ENCODE measurements at places on chromosomes 1 and 21.

DNA sequence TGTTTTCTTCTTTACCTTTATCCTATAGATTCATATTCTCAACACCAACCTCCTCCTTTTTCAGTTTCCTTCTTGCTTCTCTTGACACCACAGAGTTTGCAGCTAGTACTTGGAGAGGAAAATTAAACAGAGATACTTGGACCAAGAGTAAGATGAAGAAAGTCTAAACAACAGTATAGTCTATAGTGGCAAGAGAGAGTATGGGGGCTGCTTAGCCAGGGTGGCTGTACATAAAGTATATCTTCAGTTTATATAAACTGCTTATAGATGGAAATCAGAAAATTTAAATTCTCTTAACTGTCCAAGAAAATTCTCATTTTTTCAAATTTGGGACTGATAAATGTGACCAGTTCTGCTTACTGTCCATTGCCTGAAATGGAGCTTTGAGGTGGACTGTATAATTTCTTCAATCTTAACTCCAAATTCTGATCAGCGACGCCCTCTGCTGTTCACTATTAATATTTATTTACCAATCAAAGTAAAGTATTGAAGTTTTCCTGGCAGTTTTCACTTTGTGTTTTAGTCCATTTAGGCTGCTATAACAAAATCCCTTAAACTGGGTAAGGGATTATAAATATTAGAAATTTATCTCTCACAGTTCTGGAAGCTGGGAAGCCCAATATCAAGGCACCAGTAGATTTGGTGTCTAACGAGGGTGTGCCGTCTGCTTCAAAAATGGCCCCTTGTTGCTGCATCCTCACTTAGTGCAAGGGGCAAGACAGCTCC, 14.8 kb upstream of the METTL18 start:
- DNase-seq = no peak

GRCh38 chr1:89672489-89673183, 39.7 kb downstream of the LRRC8C start:
- DNase-seq = no peak

GRCh38 chr1:229019663-229020271, 251.1 kb upstream of the RAB4A start:
- no peak for DNase-seq

DNA sequence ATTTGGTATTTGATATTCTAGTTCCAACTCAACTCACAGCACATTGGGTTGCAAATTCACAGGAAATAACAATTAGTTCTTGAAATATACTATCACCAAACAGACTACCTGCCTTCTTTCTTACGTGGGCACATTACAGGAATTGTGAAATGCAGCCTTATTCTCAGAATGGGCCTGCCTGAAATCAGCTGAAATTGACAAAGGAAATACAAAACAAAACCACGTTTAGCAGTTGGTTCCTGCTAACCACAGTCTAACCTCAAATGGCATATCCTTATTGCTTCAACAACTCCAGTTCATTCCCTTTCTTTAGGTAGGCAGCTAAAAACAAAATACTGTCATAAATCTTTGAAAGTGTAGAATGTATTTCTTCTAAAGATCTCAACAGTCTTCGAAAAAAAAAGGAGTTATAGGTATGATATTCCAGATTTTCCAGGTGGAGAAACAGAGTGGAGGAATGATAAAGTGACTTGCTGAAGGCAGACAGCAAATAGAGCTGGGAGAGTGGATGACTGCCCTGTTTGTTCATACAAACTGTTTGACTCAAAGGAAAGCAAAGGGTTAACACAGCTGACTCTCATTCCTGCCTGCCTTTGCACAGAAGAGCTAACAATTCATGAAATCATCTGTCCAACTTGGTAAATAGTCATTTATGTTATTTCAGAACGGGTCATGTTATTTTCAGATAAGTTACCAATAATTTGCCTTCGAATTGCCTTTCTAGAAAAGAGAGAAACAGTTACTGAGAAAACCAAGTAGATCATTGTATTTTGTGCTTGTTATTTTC, 1.6 kb upstream of the GREM2 start:
- no peak for DNase-seq

DNA sequence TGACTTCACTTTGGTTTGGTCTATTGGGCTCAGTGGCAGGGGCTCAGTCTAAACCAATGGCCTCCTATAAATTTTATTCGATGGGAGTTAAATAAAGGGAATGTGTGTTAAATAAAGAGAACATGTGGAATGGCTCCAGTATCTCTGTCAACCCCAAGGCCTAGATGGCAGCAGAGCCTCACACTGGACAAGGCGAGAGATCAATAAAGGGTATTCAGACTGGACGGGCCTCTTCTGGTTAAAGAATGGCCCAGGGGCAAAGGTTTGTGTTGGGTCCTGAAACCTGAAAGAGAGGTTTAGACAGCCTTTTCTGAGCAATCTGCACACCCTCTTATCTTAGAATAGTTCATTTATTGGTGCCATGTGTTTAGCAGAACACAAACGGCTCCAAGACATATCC, 34.7 kb downstream of the SH3BP5L start:
- DNase-seq = no peak

DNA sequence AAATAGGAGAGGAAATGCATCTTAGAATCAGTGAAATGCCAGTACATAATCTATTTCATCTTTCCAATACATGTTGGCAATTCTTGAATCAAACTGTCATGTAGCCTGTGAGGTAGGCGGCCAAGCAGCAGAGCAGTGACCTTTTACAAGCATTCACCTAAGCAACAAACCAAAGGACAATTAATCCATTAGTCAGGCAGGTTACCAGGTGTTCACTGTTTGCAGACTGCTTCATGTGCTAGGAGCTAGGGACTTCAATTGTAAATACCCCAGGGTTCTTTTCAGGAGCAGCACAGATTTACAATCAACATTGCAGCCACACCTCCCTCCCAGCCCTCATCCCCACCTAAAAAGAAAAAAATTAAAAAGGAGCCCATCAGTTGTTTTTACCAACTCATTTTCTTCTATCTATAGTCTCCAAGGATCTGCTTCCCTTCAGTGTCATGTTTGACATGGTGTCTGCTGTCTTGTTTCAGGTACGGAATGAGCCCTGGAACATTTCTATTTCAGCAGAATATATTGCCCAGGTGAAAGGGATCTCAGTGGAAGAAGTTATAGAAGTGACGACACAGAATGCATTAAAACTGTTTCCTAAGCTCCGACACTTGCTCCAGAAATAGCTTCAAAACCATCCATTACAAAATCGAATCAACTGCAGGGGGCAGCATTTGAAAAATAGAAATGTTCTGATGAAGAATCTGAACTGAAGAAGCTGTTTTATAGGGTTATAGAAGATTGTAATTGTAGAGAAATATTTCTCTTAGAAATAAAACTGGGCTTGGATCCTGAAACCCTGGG, 23.0 kb downstream of the TATDN3 start:
- no peak for DNase-seq
